Cardiac septum (tissue), 1 donor: ENCODE measurements at places on chromosomes 6 and 20. TPM values are rescaled to one million over a fixed set of nuclear protein-coding genes. Genes with fewer than 3 reads are reported as not detected.

The CTAGE9 gene
- not detected for total RNA-seq

The MMP24 gene
- 0.40 TPM for total RNA-seq

The ADGRF1 gene
- not detected for total RNA-seq

GRCh38 chr6:109000289-109000688 is 94.4 kb downstream of the SESN1 start:
- no peak for DNase-seq

GRCh38 chr20:33423141-33423834 is 20.3 kb downstream of the SNTA1 start:
- DNase-seq: peak; percentile 90

DNA sequence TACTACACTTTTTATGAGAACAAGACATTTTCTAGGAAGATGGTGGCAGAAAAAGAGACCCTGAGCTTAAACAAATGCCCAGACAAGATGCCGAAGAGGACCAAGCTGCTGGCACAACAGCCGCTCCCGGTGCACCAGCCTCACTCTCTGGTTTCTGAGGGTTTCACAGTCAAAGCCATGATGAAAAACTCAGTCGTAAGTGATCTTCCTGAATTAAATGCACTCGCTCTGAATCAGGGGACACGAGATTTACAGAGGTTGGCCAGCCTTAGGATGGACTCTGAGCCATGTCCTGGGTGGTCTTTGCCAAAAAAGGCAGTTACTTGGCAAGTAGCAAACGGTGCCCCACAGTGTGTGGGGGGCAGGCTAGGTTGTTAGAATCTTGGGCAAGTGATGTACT is 423 bp downstream of the PACRG start:
- DNase-seq: no peak

- DNase-seq: no peak
These were observed 182.6 kb downstream of the NFATC2 start for GRCh38 chr20:51359947-51360346.

- DNase-seq: no peak
These were observed 102.2 kb upstream of the CCDC28A start for GRCh38 chr6:138671351-138671750.

GRCh38 chr20:25380945-25381614 is 9.6 kb downstream of the ABHD12 start:
- DNase-seq: peak; percentile 67
